ENCODE measurements at places on chromosomes 3 and 15.

DNA sequence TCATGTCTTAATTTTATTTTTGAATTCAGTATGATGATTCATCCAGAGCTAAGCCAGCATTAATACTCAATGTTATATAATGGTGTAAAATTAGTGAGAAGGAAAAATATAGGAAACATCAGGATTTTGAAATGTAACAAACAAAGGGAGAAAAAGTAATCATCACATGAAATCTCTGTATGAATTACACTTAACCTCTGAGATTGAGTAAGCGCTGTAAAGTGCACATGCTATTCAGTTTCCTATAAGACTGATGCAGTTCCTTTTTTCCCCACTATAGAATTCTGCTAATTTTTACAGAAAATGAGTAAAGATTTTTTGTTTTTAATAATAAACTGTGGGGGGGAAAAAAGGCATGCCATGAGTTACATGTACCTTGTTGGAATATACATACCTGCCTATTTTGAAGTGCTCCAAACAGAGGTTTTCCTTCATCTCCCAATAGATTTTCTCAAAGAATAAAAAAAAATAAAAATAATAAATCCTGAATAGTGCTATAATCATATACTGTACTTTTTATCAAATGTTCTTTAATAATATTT lies 64.0 kb upstream of the TTBK2 start:
- DNase-seq: no peak

DNA sequence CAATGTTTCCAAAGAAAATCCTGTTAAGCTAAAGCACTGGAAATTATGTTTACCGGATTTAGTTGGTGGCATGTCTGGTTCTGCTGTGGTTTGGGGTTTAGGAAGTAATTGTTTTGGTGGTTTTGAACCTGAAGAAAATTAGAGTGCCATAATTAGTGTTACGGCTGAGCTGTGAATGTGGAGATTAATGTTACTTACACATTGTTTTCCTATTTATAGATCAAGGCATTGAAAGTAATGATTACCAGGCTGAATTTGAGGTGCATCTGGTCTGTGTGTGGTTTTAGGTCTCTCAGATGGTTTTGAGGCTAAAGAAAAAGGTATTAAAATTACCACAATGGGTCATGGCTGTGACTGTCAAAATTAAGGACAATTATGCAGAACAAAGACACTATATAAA lies 128.9 kb downstream of the TFG start:
- no peak for DNase-seq

- DNase-seq: peak; percentile 89
Measured at GRCh38 chr3:120497336-120497735, 46.5 kb upstream of the FSTL1 start.

GRCh38 chr3:139280027-139280671 lies 63.7 kb upstream of the MRPS22 start:
- no peak for DNase-seq

DNA sequence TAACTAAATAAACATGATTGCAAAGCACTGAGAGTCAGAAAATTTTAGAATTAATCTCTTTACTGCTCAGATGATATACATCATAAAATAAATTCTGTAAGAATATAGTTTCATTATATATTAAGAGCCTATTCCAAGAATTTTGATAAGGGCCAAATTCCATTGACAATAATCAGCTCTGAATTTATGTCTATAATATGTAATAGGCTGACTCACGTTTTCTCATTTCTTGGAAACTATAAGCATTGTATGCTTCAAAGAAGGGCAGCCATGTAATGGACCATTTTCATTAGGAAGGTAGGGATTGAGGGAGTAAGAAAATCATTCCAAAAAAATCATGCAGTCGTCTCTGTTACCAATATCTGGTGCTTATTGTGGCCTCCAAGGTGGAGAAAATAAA lies 315.9 kb downstream of the ZIC4 start:
- DNase-seq: no peak

GRCh38 chr3:150309257-150309542 lies 98.9 kb upstream of the TSC22D2 start:
- DNase-seq: no peak

GRCh38 chr15:28942046-28942445 lies 56.3 kb downstream of the APBA2 start:
- no peak for DNase-seq

DNA sequence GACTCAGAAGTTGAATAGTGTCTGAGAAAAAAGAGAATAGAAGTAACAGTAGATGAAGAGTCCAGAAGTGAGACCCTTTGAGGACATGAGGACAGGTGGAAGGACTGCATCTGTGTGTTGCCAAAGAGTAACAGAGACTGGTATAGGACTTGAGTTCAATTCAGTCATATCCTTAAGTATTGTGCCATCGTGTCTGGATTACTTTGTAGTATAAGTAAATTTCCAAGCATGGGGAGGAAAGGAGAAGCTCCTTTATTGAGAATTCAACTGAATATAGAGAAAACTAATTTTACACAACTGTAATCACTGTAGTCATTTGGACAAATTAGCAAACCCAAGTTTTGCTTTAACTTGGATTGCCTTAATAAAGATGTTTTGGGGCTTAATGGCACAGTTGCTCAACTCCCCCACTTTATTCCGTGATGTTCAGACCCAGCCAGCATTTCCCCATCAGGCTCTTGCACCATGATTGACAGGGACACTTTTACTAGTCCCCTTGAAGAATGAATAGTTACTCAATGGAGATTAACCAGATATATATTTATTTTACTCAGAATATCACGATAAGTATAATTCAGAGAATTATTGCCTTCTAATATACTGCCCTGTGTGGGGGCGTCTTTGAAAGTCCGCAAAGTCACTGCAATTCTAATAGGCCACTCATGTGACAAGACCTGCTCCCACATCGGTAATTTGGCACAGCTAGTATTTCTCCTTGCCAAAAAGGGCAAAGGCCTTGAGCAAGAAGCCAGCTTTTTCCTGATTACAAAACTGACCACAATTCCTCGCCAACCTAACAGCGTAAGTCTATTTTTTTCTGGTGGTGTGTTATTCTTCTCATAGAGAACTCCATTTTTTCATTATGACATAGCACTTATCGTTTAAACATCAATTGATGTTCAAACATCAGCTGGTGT lies 61.3 kb downstream of the PPARG start:
- DNase-seq: no peak

- no peak for DNase-seq
Measured at GRCh38 chr3:108546692-108547091, 36.3 kb upstream of the MYH15 start.

DNA sequence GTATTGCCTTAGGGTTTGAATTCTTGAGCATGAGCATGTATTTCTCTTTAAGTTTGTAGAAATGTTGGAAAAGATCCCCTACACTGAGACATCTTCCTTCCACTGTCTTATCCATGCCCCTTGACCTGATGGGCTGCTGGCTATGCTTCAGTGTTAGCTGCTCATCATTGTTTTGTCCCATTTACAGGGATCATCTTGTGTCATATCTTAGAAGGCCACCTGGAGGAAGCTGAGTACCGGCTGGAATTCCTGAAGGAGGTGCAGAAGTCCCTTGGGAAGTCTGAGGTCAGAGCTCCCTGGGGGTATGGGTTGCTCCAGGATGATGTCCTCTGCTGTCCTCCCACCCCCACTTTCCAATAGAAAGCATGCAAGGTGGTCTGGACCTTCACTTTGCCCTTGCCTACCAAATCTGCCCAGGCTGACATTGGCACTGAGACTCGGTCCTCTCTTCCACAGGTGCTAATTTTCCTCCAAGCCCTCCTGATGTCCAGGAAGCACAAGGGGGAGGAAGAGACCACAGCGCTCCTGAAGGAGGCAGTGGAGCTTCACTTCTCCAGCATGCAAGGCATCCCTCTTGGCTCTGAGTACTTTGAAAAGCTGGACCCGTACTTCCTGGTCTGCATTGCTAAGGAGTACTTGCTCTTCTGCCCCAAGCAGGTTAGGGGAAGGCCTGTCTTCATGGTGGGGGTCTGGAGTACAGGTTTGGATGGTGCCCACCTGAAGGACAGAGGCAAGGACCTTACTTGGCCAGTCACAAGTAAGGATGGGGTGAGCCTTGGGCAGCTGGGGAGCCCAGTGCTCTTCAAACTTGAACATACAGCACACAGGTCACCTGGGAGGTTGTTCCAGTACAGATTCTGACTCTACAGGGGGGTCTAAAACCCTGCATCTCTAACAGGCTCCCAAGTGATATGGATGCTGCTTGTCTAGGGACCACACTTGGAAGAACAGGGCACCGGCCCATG lies 17.7 kb downstream of the TTC21A start:
- peak; percentile 20 for DNase-seq

DNA sequence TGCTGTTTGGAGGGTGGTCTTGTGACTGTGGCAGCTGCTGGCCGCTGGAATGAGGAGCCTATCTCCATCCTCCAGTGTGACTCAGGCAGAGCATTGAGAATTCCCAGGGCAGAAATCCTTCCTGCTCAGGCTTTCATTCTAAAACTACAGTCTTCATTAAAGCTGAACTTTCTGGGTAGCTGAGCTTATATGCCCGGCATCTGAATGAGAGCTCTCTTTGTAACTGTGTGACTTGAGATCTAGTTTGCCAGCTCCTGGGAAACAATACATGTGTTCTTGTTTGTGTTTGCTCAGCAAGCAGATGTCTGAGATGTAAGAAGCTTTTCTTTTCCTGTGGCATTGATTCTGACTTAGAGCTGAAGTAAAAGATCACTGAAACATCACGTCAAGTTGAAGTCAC lies 22.4 kb downstream of the RLBP1 start:
- peak; percentile 30 for DNase-seq

DNA sequence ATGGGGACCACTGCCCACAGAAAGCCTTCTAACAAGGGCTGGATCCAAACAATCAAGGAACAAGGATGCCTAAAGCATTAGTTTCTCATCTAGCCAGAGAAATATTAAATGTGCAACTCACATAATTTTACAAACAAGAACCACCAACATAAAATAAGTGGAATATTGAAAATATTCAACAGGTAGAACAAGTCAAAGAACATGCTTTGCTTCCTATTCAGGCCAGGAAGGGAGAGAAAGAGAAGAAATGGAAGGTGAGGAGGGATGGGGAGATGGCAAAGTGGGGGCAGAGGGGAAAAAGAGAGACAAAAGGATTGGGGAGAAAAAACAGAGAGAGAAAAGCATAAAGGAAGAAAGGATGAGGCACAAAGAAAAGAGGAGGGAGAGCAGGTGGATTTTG lies 63.1 kb downstream of the SLC12A8 start:
- DNase-seq: no peak

DNA sequence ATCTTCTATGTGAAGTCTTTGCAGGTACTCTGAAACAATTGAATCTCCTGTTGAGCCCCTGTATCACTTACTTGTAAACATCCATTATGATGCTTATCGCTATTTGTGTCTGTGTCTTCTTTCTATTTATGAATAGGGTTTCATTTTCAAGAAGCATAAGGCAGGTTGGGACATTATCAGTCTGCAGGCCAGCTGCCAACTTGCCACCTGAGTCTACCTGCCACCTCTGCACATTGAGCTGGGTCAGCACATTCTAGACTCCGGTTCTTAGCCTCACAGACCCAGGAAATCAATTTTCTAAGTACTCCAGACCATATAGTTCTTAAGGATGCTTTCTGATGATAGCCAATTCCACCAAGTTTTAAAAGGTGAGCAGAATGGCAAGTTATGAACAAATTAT lies 105.7 kb upstream of the MCTP2 start:
- no peak for DNase-seq

DNA sequence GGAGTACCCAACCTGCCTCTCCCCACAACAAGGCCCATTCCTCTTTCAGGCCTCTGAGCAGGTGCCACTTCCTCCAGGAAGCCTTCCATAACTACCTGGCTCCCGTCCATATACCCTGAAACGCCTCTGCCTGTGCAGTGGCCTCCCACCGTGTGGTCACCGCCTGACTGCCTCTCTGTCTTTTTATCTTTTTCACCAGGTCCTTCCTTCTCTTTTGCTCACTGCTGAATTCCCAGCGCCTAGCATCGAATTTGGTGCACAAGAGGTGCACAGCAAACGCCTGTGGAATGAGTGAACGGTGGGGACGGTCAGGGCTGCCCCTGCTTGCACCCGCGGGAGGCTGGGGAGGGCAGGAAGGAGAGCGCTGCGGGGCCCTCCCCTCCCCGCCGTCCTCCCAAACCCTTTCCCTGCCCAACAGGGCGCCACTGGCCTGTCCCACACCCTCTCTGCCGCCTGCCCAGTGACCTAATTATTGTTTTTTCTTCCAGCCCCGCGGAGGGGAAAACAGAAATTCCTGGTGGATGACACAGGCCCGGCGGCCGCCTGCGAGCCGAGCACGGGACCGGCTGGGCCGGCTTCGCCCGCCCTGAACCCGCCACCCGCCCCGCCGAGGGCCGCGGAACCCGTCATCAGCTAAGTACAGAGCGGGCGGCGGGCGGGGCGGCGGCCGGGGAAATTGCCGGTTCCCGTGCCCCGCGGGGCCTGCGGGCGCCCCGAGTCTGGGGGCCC lies 140.1 kb downstream of the SMAD6 start:
- peak; percentile 84 for DNase-seq

DNA sequence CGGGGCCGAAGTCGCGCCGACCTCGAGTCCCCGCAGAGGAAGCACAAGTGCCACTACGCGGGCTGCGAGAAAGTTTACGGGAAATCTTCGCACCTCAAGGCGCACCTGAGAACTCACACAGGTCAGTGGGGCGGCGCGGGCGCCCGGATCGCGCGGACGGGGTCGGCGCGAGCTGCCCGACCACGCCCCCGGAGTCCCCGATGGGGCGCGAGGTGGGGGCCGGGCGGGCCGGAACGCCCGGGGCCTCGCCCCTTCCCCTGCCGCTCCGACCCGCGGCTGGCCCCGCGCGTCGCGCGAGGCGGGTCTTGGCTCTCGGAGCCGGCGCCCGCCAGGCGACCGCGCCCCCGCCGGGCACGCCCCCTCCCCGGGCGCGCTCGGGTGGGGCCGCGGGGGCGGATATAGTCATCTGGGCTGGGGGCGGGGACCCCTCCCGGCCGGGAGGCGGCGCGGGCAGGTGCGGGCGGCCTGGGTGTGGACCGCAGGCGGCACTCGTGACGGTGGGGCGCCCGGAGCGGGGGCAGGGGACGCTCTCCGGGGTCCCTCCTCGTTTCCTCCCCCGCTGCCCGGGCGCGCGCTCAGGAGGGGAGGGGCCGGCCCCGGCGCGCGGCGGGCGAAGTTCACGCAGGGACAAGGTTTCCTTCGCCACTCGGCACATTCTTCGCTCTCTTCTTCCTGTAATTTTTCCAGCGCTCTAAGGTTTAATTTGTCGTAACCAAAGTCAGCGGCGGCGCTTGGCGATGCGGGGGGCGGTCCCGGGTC lies 1.2 kb downstream of the KLF13 start:
- peak; percentile 74 for DNase-seq

DNA sequence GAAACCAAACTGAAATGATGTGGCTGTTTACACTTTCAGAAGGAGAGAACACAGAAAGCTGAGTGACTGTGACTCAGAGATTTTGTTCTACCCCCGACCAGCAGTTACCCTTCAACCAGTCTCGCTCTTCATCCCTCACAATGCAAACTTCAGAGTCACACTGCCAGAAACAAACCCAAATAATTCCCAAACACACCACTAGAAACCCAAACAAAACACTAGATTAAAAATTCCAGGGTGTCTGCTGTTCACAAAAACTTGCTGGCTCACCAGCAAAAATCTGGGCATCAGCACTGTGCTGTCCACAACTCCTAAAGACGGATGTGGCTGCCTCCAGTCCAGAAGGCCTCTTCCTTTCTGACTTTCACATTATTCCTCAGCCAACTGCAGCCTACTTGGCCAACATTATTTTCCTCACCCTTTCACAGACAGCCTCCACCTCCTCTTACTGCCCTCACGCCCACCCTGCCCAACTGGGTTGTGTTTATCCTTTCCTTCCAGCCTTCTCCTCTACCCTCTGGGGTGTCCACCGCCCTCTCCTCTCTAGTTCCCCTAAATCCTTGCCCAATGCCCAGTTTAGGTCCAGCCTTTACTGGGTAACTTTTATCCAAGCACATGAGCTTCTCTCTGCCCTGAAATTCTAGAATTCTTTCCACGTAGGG lies 71.4 kb downstream of the MECOM start:
- DNase-seq: no peak
